Activated T-cell treated with anti-CD3 and anti-CD28 coated beads, Interleukin-2, amount 50 U/mL, for 24 hours (primary cell): ENCODE measurements at places on chromosomes 12 and 14.

- no peak for DNase-seq
Observed at GRCh38 chr12:122996188-122996601, 15.7 kb downstream of the ARL6IP4 start.

DNA sequence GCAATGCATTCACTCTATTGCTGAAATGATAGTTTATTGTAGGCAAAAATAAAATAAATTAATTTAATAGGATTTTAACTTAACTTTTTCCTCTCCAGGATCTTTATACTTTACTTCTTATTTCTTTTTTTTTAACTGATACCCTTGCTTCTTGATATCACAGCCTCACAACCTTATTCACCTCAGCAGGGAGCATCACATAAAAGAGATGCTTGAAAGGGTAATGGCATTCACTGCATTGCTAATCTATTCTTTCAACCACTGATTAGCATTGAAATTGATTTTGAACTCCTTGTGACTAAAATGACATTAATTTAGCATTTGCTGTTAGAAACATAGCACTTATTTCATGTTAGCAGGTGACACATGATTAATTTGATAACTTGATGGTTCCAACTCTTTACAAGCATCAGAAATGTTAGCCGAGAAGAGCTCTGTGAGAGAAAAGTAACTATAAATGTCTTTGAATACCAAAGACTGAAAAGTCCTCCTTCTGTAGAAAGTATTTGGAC, 689.5 kb upstream of the MGAT4C start:
- no peak for DNase-seq

DNA sequence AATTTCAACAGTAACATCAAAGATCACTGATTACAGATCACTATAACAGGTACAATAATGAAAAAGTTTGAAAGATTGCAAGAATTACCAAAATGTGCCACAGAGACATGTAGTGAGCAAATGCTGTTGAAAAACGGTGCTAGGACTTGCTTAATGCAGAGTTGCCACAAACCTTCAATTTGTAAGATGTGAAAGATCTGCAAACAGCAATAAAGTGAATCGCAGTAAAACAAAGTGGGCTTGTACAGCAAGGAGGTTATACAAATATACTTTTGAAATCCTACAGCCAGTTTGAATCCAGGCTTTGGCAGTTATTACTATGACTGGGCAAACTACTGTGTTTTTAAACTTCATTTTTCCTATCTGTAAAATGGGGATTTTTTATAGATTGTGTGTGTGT, 1.0 kb upstream of the PLEKHA5 start:
- no peak for DNase-seq

DNA sequence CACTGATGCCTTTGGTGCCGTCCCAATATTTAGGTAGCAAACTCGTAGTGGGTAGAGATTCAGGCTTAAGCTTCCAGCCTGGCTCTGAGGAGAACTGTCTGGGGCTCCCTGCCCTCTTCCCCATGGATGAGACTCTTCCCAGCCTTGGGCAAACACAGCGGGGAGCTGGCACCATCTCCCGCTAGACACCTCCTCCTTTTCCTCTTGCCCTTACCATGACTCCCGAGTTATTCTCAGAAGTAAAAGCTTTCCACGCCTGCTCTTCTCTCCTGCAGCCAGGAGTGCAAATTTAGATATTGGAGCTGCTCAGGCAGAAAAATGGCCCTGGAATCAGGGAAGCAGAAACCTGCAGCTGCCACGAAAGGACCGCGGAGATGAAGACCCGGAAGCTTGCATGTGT, 45.6 kb upstream of the RBM19 start:
- no peak for DNase-seq

DNA sequence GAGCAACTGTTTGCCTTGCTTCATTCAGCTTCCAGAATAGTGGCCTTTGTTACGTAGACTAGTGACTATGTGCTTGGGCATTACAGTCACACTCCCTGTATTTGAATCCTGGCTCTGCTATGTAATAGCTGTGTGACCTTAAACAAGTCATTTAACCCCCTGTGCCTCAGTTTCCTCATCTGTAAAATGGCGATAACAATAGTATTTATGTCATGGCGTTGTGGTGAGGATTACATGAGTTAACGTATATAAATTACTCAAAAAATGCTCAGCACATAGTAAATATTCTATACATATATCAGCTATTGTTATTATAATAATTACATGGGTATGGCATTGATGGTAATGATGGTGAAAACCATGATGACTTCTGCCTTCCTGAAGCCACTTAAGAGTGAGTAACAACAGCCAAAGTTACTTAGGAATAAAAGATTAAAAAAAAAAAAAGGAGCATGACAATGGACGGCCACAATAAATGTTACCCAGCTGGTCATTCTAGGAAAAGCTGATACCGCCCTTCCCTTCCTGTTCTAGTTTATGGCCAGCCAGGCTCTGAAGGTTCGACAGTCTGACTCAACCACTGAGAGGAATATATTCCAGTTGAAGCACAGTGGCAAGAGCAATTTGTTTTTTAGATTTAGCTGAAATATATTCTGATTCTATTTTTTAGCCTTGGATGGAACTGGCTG, 9.9 kb upstream of the ADIPOR2 start:
- DNase-seq, result no peak

- no peak for DNase-seq
Observed at GRCh38 chr14:56292970-56293369, 174.8 kb downstream of the PELI2 start.

GRCh38 chr12:56267443-56268071, 815 bp downstream of the COQ10A start:
- no peak for DNase-seq

DNA sequence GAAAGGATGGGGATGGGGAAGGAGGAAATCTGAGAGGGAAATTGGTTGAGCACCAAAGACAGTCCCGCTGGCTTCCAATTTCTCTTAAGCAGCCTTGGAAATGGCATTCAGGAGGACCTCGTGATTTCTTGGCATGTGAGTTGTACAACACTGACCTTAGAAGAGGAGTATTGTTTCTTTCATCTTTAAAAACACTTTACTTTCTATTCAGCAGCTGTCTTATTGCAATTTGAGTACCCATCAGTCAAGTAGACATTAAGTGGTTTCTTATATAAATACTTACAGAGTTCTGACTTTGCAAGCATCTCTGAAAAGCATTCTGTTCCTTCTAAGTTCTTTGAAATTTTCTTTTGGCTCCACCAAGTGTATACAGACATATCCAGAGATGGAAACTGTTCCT, 83.2 kb downstream of the LMNTD1 start:
- DNase-seq, result no peak

- DNase-seq, result no peak
Observed at GRCh38 chr14:89215114-89215513, 201.9 kb downstream of the FOXN3 start.

- DNase-seq, result no peak
Observed at GRCh38 chr12:99917711-99918402, 66.9 kb downstream of the ANKS1B start.

DNA sequence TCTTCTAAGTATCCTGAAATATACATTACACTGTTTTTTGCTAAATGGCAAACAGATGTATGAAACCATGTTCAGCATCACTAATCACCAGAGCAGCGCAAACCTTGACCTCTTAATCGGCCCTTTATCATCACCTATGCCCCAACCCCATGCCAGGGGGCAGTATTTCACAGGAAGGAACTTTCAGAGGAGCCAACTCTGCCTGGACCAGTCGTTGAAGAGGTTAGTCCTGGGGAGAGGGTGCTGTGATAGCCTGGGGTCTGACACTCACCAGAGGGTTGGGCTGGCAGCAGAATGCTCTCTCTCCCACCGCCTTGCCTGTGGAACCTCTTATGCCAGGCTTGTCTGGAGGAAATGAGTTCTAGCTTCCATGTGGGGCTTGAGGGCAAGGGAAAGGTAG, 411.7 kb downstream of the TMEM117 start:
- no peak for DNase-seq

- DNase-seq, result no peak
Observed at GRCh38 chr14:95524706-95525512, 8.5 kb upstream of the SYNE3 start.

GRCh38 chr14:105075379-105076295, 10.4 kb upstream of the GPR132 start:
- no peak for DNase-seq

GRCh38 chr12:121652767-121653497, 16.5 kb downstream of the MORN3 start:
- no peak for DNase-seq

GRCh38 chr14:32343926-32344430, 14.9 kb downstream of the AKAP6 start:
- DNase-seq, result no peak

DNA sequence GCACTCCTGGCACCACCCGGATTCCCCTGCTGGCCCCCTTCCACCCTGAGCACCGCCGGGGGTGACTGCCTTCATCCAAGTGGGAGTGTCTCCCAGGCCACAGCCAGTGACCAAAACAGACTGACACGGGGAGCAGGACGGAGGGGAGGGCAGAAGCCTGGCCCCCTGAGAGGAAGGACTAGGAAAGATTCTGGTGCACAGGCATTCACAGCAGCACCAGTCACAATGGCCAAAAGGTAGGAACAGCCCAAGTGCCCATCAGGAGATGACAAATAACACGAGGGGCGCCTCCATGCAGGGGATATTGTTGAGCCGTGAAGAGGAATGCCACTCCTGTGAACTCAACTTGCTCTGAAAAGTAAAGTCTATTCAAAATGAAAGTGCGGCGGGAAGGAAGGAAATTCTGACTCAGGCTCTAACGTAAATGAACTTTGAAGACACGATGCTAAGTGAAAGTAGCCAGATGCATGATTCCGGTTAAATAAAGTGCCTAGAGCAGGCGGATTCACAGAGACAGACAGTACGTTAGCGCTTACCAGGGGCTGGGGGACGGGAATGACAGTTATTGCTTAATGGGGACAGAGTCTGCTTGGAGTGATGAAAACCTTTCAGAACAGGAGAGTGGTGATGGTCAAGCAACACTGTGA, 146.1 kb upstream of the NCOR2 start:
- DNase-seq, result peak; percentile 74

DNA sequence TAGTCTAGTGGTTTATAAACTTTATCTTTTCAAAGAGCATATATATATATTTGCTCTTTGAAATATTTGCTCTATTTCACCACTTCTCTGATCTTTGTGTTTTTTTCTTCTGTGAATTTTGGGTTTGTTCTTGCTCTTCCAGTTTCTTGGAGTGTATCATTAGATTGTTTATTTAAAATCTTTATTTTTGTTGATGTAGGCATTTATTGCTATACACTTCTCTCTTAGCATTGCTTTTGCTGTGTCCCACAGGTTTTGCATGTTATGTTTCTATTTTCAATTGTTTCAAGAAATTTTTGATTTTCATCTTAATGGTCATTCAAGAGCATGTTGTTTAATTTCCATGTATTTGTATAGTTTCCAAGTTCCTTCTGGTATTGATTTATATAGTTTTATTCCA, 69.1 kb downstream of the BRMS1L start:
- DNase-seq, result no peak

GRCh38 chr12:69008520-69008919, 75.5 kb upstream of the CPM start:
- DNase-seq, result no peak

DNA sequence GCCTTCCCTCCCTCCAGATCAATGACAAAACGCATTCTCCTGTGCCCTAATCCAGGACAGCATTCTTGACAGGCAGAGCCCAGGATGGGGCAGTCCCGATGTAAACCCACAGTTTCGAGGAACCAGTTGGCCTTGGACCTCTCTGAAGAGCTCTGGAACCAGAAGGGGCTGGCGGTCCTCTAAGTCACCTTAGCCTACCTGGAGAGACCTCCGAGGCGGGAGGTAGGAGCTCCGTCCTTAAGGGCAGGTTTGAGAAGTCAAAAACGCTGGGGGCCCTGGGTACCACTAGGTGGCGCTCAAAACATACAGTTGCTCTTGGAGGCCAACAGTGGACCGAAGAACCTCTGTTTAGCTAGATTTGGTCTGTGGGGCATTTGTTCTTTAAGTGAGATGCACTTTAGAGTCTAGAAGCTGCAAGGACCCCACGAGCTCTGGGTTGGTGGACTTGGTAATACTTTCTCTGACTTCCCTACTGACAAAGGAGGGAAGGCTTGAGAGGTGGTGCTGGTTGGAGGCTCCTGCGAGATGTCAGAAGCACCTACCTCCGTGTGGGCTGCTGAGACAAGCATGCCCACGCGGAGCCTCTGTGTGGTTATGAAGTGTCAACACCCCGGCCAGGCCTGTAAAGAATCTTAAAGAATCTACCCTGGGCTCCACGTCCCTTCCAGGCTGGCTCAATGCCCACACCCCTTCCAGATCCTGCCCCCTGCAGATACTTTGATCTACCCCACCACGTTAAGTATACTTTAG, 74.8 kb upstream of the CHST11 start:
- DNase-seq, result peak; percentile 85

- no peak for DNase-seq
Observed at GRCh38 chr12:24854017-24854416, 94.9 kb downstream of the BCAT1 start.

DNA sequence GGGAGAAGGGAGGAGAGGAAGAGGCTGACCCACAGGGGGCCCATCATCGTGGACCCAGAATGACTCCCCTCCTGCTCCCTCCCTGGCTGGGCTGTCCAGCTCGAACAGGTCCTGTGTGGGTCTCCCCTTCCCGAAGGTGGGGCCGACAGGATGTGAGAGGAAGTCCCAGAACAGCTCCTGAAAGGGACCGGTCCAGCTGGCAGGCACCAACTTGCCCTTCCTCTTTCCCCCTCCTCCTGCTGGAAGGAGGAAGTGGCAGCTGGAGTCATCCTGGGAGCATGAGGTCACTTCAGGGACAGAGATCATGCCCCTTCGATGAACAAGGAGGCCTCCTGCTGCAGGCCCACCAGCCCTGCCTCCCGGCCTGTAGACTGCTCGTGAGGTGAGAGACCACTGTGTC, 35.0 kb upstream of the BEGAIN start:
- DNase-seq, result peak; percentile 14

DNA sequence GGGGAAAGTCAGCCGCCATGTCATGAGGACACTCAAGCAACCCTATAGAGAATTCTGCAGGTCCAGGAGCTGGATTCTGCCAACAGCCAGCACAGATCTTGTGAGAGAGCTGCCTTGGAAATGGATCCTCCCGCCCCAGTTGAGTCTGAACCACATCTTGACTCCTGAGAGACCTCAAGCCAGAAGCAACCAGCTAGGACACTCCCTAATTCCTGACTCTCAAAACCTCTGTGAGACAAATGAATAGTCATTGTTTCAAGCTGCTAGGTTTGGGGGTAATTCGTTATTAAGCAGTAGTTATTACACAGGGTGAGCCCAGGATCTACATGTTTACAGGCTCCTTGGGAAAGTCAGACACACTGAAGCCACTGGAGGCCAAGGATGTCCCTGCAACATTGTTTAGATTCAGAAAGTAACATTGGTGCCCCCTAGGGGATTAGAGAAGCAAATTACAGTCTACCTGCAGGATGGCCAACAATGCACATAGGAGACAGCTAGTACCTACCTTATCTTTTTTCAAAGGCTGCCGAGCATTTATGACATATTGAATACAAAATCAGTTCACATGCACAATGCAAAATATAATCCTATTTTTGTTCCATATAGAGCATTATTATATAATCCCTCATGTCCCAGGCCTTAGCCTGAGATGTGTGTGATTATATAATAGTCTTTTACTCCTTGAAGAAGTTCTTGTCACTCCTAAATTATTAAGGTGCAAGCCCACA, 57.9 kb upstream of the FICD start:
- no peak for DNase-seq

- no peak for DNase-seq
Observed at GRCh38 chr12:100266585-100266834, 369 bp downstream of the DEPDC4 start.
